ENCODE measurements at places on chromosomes 2 and 18. TPM values are rescaled to one million over a fixed set of nuclear protein-coding genes. Genes with fewer than 3 reads are reported as not detected.

- H3K27ac ChIP-seq, result peak overlapping the region; percentile 97
- H3K4me3 ChIP-seq, result peak overlapping the region; percentile 91
- H3K4me1 ChIP-seq, result no peaks in the 10 kb centered on the region
- H3K27me3 ChIP-seq, result no peaks in the 10 kb centered on the region
- no peaks in the 10 kb centered on the region for H3K36me3 ChIP-seq
Observed at GRCh38 chr2:68158134-68158447, 403 bp downstream of the PNO1 start.

Gene RGPD3
- total RNA-seq, result not detected

DNA sequence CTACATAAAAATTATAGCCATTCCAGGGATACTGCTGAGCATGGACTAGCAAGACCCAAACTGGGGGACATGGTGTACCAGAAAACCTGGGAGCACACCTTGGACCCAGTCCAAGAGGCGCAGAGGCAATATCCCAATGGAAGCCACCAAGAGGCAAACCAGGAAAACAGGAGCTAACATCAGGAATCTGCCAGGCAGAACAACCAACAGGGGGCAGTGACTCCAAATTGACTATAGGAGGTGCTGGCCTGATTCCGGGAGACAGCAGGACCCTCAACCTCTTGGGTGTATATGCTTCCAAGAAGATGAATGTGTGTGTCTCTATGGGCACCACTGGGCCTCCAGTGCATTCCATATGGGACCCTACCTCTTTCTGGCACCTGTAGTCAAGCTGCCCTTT is 172.7 kb upstream of the ARL4C start:
- no peaks in the 10 kb centered on the region for H3K36me3 ChIP-seq
- H3K27ac ChIP-seq, result no peak overlapping the region
- H3K4me3 ChIP-seq, result no peak overlapping the region
- DNase-seq, result no peak
- H3K27me3 ChIP-seq, result no peaks in the 10 kb centered on the region
- H3K4me1 ChIP-seq, result no peaks in the 10 kb centered on the region

- H3K27ac ChIP-seq, result no peak overlapping the region
- no peak overlapping the region for H3K4me3 ChIP-seq
- no peak for DNase-seq
- no peaks in the 10 kb centered on the region for H3K36me3 ChIP-seq
- no peaks in the 10 kb centered on the region for H3K4me1 ChIP-seq
- no peaks in the 10 kb centered on the region for H3K27me3 ChIP-seq
Observed at GRCh38 chr2:199366406-199366805, 91.3 kb downstream of the SATB2 start.

Gene PAPOLG
- total RNA-seq, result 15.0 TPM

Gene ATP5F1A
- total RNA-seq, result 712 TPM

DNA sequence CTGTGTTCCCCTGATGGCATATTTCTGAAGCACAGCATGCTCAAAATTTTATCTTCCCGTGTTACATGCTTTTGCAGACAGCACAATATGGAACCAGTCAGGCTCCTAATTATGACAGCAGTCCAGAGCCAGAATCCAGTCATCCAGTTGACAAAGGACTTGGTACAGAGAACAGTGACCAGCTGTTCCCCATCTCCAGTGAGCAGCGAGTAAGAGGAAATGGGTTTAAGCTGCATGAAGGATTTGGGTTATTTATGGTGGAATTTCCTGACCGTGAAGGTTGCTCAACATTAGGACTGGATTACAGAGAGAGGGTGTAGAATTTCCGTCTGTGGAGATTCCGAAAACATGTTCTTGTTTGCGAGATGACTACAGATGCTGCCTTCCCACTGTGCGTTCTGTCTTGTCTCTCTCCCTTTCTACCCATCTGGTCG is 24.4 kb downstream of the SGPP2 start:
- no peaks in the 10 kb centered on the region for H3K27me3 ChIP-seq
- no peaks in the 10 kb centered on the region for H3K36me3 ChIP-seq
- H3K27ac ChIP-seq, result peak overlapping the region; percentile 53
- peak; percentile 72 for DNase-seq
- H3K4me3 ChIP-seq, result no peak overlapping the region

DNA sequence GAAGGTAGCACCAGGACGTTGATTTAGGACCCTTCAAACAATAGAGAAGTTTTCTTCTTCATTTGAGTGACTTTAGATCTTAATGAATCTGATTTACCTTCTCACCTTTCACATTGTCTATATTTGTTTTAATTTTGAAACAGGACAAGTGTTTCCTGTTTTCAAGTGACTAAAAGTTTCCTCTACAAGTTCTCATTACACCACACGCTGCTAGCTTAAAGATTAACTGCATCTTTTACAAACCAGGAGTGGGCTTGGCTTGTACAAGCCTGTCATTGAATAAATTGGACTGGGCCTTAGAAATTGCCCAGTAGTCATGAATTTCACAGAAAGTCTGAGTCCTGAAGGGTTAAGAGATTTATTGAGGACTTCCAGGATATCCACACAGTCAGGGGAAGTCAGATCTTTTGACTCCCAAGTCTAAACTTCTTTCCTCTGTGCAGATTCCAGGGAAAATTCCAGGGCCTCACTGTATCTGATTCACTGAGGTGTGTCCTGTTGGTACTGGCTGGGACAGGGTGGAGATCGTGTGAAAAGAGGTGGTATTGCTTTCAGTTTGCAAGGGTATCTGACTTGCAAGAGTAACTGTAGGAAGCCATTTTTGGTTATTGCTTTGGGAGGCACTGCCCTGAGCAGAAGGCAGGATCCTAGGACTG is 3.4 kb downstream of the SGPP2 start:
- H3K36me3 ChIP-seq, result no peaks in the 10 kb centered on the region
- peaks cover 9% of the 10 kb centered on the region for H3K27me3 ChIP-seq
- peaks cover 7% of the 10 kb centered on the region for H3K4me1 ChIP-seq
- no peak overlapping the region for H3K27ac ChIP-seq

DNA sequence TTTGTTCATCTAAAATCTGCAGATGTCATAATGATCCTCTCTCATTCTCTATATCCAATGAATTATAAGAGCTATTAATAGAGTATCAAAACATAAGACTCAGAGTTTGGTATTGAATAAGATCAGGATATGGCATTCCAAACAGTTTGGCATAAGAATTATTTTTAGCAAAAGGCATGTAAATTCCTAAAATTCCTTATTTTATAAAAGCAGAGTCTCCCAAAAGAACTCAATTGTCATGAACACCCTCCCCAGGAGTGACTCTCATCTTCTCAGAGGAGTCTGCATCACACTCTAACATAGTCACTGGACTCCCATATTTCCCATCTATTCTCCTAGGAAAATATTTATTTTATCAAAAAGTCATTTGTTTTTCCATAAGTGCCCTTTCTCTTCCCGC is 1710.2 kb upstream of the SLC39A10 start:
- no peaks in the 10 kb centered on the region for H3K36me3 ChIP-seq
- no peak overlapping the region for H3K4me3 ChIP-seq
- no peak overlapping the region for H3K27ac ChIP-seq
- DNase-seq, result no peak
- H3K27me3 ChIP-seq, result no peaks in the 10 kb centered on the region
- H3K4me1 ChIP-seq, result no peaks in the 10 kb centered on the region

Gene HAAO
- 25.1 TPM for total RNA-seq

Gene CRYGC
- total RNA-seq, result not detected

GRCh38 chr2:192043216-192043870 is 151.4 kb downstream of the TMEFF2 start:
- DNase-seq, result no peak
- no peaks in the 10 kb centered on the region for H3K36me3 ChIP-seq
- no peak overlapping the region for H3K4me3 ChIP-seq
- no peaks in the 10 kb centered on the region for H3K4me1 ChIP-seq
- H3K27me3 ChIP-seq, result no peaks in the 10 kb centered on the region

Gene TUBB8B
- total RNA-seq, result not detected

Measured in uterus (tissue), 4 donors.